ENCODE measurements at places on chromosomes 16 and 17. TPM values are rescaled to one million over a fixed set of nuclear protein-coding genes. Genes with fewer than 3 reads are reported as not detected.
A peak's percentile ranks its signal among the peaks of the same experiment; 100 is the strongest.

DNA sequence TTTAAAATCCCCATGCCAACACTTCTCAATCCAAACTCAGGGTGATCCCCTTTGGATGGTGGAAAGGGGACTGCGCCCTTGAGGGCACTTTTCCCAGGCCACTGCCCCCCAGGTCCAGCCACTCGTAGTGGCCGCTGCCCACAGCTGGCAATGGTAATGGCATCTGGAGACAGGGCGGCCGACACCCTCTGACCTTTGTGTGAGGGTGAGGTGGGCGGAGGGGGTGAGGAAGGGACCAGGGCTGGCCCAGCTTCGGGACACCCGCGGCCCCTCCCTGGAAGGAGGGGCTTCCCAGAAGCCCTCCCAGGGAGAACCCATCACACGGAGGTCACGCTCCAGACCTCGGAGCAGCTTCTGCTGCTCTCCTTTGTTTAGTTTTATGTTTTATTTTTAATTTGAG is 289.7 kb downstream of the FOXL1 start:
- DNase-seq = no peak

DNA sequence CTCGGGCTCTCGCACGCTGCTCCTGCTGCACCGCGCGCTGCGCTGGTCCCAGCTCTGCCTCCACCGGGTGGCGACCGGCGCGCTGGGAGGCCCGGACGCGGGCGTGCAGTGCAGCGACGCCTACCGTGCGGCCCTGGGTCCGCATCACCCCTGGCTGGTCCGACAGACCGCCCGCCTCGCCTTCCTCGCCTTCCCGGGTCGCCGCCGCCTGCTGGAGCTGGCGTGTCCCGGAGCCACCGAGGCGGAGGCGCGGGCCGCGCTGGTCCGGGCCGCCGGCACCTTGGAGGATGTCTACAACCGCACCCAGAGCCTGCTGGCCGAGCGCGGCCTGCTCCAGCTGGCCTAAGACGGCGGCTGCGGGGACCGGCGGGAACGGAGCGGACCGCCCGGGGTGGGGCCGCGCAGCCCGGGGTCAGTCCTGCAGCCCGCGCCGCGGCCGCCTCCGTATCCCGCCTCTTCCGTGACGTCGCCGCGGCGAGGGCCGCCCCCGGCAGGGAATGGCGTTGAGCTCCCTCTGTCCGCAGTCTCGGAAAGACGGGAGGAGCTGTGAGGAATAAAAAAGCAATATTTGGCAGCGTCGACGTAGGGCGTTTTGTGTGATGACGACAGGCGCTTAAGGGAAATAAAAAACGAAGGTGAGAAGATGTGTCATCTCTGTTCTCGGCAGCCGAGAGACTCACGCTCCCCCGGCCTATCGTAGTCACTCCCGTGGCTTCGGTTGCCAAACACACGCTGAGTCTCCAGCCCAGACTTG is 1.4 kb downstream of the GLTPD2 start:
- peak; percentile 80 for DNase-seq

GRCh38 chr16:85221771-85222154 is 109.5 kb upstream of the CIBAR2 start:
- DNase-seq = no peak

The WNT9B gene
- total RNA-seq = not detected

DNA sequence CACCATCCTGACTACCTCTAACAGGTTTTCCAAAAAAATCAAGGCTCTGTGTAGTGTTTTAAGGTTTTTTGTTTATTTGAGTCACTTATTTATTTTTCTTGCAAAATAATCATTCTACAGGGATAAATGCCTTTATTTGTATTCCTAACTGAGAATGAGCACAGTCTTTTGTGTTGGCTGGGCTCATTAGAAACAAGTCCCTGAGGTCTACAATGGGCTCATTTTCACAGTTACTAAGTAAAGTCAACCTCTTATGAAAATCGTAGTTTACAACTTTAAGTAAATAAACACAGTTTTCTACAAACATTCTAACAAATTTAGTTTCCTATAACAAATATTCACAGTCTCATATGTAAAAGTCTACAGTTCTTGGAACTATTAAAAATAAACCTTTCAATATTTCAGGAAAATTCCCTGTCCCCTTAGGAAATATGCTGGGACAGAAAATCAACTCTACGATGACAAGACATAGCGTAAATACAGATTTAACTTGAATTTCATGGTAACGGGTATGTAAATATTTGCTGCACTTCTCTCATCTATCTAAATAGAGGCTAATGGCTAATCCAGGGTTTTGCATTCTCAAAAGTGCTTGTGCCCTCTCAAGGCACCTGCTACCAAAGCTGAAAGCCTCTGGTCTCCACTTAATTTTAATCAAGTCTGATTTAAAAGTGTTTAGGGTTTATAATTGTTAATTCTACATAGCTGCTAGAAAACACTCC is 31.5 kb upstream of the CDH5 start:
- no peak for DNase-seq

GRCh38 chr17:30472238-30472890 is 4.8 kb upstream of the GOSR1 start:
- no peak for DNase-seq

The CD300H gene
- total RNA-seq = 0.79 TPM

DNA sequence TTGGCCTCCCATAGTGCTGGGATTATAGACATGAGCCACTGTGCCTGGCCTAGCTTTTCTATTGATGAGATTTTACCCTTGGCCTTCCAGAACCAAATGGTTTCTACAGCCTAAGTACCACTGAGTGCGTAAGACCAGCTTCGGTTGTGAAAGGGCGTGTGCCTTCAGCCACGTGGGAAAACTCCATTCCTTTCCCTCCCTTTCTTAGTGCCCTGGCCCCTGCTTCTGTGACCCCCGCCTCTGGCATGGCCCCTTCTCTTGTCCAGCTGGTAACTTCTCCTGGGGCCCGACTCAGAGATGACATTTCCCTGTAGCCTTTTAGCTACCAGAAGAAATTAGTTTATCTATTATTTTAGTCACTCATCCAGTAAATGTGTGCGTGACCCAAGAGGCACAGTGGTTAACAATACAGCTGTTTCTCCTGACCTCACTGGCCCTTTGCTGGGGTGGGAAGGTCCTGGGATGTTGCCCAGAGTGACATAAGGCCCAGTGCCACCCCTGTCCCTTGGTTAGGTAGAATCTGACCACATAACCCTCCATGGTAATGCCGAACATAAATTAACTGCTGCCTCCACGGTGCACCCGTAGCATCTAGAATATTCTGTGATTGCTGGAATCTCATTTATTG is 97.3 kb downstream of the PLCG2 start:
- no peak for DNase-seq

DNA sequence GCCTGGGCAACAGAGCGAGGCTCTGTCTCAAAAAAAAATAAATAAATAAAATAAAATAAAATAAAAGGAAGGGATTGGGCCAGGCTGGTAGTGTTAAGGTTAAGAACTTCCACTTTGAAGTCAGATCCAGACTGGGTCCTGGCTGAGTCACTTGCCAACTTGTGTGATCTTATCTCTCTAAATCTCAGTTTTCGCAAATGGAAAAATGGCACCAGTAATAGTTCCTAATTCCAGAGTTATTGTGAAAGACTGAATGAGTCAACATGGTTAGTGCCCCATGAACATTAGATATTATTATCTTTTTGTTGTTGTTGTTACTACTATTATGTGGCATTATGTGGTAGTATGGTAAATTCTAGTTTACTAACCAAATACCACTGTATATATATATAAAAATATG is 188.0 kb upstream of the AXIN2 start:
- DNase-seq = no peak

The CDH11 gene
- total RNA-seq = 102 TPM

The ABCA5 gene
- 35.7 TPM for total RNA-seq

DNA sequence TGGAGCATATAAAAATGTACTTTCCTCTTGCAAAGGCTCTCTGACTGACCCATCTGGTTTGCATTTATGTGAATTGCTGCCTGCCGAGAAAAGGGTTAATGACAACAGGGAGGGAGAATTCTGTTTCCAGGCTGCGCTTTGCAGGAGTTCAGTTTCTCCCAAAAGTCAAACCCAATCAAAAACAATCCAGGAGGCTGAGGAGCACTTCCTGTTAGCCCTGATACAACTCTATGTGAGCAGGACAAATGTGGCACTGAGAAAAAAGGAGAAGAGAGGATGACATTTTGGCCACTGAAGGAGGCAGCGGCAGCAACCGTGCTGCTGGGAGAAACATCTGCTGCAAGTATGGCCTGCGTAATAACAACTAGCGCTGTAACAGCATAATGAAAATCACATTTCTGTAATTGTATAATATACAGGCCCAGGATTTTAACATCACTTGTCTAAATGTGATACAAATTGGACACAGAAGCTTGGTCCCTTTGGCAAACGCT is 26.8 kb upstream of the ELAC2 start:
- peak; percentile 84 for DNase-seq

- DNase-seq = peak; percentile 55
Observed at GRCh38 chr17:73387746-73388577, 76.2 kb upstream of the CDC42EP4 start.

GRCh38 chr16:30429418-30429677 is 482 bp downstream of the DCTPP1 start:
- no peak for DNase-seq

The EXOC3L1 gene
- 1.7 TPM for total RNA-seq

DNA sequence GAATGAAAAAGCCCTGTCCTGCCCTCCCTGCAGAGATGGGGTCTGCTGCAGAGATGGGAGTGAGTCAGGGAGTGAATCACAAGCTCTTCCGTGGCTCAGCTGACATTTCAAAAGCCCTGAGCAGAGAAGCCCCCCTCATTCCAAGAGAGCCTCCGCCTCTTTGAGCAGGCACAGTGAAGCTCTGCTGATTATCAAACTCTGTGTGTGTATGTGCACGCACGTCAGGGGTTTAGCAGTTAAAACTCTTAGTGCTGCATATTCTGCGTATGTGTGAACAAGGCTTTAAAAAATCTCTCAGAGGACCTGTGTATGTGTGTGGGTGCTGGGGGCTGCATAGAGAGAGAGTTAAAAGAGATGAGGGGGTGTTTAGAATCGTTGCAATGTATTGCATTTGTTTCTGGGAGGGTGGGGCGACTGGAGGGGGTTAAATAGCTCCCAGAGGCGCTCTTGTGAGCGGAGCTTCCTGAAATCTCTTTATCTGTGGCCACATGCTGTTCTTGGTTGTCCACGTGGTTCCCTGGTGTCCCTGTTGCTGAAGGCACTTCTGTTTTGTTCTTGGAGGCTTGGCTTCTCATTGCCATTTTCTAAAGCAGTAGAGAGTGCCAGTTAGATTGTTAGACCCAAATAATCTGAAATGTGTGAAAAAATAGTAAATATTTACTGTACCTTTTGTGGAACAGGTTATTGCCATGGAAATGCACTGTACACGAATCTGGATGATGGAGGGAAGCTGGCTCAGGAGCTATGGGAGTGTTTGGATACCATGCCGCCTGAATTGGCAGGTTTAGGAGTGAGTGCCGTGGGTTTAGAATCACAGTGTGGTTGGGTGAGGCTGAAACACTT is 116.6 kb downstream of the PRKCB start:
- DNase-seq = no peak

GRCh38 chr16:10428433-10429168 is 42.7 kb downstream of the ATF7IP2 start:
- DNase-seq = no peak

The KCNJ18 gene
- total RNA-seq = not detected

GRCh38 chr17:66518677-66519076 is 216.3 kb downstream of the PRKCA start:
- no peak for DNase-seq

GRCh38 chr16:63922560-63922959 is 1199.3 kb downstream of the CDH11 start:
- DNase-seq = no peak

DNA sequence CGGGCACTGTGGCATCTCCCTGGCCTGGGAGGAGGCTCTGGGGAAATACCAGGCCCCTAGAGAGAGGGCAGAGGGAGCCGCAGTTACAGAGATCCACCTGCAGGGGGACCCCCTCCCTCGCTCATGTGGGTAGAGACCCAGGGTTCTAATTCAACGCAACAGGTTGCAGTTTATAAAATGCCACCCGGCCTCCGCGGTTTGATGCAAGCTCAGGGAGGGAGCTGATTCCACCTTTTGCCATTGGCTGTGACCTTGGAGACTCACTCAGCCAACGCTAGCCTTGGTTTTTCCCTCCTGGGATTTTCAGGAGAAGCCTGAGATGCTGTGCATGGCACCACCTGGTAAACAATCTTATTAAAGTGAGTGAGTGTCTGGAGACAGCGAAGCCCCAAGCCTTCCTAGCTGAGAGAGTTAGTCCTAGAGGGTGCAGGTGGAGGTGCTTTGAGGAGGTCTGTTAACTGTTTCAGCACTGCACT is 12.1 kb downstream of the TTLL6 start:
- DNase-seq = no peak

The SLC52A1 gene
- 0.59 TPM for total RNA-seq

- no peak for DNase-seq
Observed at GRCh38 chr16:19542138-19542821, 13.2 kb upstream of the VPS35L start.

- no peak for DNase-seq
Observed at GRCh38 chr16:73523209-73523608, 475.3 kb upstream of the ZFHX3 start.

The ARHGAP44 gene
- 5.7 TPM for total RNA-seq

DNA sequence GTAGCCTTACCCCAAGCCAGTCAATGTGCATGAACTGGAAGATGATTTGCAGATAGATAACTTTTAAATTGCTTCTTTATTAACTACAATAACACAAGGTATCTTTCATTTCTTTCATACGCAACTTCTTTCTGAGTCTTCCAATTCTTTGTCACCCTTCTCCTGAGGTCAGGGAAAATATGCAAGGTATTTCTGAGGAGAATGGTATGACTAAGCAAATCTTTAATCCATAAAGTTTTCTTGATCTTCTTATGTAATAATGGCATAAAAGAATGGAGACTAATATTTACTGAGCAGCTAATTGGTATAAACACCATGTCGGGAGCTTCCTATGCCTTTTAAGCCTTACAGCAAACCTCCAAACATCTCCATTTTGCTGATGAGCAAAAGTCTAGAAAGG is 438.9 kb downstream of the KCNJ2 start:
- no peak for DNase-seq

DNA sequence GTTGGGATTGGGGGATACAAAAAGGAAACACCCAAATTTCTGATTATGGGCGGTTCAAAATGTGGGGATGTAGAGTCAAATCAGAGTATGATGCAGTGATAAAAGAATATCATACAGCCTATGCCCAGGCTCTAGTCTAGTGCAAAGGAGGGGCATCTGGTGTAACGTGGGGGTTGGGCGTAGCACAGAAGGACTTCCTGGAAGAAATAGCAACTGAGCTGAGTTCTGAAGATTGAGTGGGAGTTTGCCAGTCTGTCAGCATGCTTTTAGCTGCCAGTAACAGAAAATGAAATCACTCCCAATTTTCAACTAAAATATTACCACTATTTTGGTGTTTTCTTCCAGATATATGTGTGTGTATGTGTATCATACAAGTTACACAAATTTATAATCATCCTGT is 196.9 kb downstream of the SPECC1 start:
- DNase-seq = no peak

DNA sequence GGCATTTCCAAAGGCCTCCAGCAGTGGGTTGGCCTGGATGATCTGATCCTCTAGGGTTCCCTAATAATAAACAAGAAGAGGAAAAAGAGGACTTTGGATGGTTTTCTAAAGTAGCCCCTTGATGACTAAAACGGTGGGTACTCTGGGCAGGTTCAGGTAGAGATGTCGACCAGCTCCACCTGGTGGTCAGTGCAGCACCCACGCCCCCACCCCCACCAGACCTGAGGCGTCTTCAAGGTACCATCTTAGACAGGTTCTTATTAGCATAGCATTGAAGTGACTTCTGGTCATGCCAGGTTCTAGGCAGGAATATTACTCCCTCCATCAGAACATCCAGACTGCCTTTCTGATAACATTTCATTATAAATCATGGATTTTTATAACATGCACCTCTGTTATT is 15.0 kb downstream of the MYH13 start:
- DNase-seq = no peak

The ACSM5 gene
- 0.79 TPM for total RNA-seq

GRCh38 chr17:72947475-72947874 is 145.0 kb downstream of the SLC39A11 start:
- DNase-seq = no peak
